Ureter (tissue), 1 donor: ENCODE measurements at places on chromosomes 12 and 14.

DNA sequence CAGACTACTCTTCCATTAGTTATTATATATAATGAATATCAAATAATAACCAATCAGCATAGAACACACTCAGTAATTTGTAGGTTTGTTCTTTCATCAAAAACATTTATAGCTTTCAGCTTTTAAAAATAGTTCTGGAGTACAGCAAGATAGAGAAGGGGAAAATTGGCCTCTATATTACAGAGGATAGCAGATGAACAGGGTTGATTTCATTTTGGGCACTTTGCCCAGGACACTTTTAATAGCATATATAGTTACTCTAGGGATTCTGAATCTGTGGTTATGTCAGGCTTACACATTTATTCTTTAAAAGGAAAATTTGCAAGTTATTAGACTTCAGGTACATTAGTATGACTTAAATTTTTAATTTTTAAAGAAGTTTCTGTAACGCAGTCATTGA, 52.6 kb downstream of the IFT81 start:
- no peak for DNase-seq

- DNase-seq, result no peak
Measured at GRCh38 chr14:106841701-106842100, 1315.3 kb downstream of the TMEM121 start.

- no peak for DNase-seq
Measured at GRCh38 chr12:58139894-58140293, 198.5 kb downstream of the ATP23 start.

DNA sequence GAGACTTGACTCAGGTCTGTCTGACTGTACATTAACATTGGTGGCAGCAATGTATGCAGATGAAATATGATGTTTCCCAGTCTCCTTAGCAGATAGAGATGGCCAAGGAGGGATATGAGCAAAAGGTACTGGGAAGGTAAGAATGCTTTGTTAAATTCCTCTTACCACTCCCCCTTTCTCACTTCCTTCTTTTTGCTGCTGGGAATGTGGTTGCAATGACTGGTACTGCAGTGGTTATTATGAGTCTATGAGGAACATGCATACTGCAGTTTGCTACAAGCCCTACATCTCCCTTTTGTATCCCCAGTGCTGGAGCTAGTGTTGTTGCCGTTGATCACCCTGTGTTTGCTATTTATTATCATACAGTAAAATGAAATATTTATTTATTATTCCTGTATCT, 35.9 kb downstream of the ALDH1L2 start:
- DNase-seq, result no peak

DNA sequence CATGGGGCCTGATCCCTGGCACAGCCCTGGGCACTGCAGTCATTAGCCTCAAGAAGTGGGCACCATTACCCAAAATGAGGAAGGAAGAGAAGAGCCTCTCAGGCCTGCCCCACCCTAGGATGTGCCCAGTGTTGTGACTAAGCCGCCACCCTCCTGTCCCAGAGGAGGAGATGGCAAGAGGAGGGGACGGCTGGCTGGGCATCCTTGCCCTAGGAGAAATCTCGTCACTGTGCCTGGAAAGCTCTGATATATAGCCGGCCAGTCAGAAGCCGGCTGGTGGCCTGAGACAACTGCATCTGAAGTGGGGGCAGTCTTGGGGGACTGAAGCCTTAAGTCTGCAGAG, 115.2 kb downstream of the LGMN start:
- DNase-seq, result no peak
